ENCODE measurements at places on chromosomes 4 and X.
A peak's percentile ranks its signal among the peaks of the same experiment; 100 is the strongest.

DNA sequence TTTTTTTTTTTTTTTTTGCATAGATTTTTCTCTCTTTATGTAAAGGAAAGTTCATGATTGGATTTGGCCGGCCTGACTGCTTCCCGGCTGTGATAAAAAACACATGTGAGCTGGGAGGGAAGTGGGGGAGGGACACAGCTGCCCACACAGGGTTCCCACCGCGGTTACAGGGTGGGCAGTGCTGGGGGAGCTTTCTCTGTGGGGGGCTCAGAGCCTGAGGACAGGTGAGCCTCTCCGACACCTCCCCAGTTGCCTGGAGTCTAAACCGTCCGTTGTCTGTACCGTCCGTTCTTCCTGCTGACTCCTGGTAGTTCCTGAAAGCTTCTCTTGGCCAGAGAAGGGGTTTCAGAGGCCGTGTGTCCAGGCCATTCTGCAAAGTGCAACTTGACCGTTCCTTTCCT lies 21.8 kb downstream of the SHOX start:
- DNase-seq, result no peak

DNA sequence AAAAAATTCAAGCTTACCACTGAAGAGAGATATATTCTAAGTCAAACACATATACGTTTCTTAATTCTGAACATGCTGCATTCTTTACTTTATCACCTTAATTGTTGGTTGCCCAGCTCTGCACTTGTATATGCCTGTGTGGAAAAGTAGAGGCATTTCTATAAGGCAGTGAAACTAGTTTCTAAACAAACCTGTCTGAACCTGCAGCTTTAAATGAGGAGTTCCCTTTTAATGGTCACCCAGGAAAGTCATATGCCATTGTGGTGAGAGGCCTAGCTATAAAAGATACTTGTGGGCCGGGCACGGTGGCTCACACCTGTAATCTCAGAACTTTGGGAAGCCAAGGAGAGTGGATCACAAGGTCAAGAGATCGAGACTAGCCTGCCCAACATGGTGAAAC lies 147.4 kb upstream of the RXFP1 start:
- no peak for DNase-seq

DNA sequence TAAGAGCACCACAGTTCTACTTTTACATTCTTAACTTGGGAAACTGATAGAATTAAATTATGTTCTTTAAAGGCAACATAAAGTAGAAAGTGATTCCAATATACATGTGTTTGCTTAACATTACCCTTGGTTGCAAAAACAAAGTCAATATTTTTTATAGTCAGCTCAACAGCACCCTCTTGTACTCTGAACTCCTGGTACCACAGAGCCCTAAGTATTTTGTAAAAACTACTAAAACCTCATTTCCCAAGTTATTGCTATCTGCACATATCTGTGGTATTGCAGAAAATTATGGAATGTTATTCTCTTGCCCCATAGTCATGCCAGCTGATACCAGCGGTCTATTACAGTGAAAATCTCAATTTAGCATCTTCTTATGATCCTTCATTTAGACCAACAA lies 2.9 kb downstream of the KIF4A start:
- DNase-seq, result no peak

DNA sequence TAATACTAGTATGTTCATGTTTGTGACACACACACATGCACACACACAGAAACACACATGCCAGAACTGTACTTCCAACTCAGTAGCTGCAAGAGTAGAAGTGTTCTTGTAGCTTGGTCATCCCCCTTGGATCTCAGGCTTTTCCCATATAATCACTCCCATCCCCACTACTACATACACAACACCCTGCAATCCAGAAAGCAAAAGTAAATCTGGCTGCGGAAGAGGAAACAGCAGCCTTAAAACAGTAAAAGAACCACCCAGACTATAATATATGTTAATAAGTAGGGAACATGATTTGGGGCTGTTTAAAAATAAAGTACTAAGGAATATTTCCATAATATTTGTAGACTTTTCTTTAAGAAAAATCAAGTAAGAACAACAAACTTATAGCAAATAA lies 103.2 kb downstream of the AMMECR1 start:
- no peak for DNase-seq

DNA sequence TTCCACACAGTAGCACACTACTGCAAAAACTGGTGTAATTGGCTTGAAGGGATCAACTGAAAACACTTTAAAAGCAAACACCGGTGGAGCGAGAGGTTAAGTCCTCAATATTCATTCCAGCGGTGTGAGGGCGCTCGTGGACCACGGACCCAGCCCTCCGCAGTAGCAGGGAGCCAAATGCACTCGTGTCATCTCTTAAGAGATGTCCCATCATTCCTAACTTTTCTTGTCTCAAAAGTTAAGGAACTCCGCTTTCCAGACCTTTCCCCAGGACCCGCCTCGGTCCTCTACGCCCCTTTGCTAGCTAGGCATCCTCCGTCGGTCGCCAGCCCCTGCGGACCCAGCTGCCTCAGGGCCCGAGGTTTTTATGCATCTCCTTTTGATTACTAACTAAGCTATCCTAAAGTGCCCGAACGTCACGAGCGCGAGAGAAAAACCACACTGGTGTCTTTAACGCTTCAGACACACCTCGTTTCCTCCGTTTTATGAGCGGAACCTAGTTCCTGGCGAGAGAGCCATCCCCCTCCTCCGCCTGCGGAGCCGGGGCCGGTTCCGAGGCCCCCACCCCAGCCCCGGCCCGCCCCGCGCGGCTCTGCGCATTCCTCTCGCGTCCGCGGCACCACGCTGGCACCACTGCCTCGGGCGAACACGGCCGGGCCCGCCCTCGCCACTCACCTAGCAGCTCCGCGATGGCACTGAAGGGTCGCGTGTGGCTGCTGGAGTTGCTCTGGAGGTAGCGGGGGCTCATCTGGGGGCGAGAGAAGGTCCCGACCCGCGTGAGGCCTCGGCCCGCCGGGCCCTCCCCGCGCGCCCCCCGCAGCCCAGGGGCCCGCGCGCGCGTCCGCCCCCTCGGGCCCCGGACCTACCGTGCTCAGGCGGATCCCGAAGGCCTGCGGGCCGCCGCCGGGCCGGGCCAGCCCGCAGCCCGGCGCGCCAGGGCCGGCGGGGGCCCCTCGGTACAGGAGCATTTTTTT lies 723 bp downstream of the MORC4 start:
- DNase-seq, result peak; percentile 51

- DNase-seq, result no peak
Measured at GRCh38 chr4:47882228-47882627, 32.2 kb downstream of the NFXL1 start.

- no peak for DNase-seq
Measured at GRCh38 chr4:18869166-18869565, 847.6 kb upstream of the LCORL start.

DNA sequence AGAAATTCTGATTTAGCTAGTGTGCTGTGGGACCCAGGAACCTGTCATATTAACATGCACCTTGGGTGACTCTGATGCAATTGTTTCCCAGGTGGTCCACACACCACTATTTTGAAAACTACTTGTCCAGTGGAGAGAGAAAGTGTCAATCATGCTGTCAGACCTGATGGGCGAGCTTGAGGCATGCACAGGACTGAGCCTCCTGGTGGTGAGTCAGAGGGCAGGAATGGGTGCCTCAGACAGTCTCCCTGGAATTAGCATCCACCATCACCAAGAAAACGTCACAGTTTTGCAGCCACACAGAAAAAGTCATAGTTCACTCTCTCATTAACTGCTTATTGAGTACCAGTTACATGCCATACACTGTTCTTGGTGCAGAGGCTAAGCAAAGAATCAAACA lies 181.8 kb upstream of the MAOA start:
- DNase-seq, result no peak

DNA sequence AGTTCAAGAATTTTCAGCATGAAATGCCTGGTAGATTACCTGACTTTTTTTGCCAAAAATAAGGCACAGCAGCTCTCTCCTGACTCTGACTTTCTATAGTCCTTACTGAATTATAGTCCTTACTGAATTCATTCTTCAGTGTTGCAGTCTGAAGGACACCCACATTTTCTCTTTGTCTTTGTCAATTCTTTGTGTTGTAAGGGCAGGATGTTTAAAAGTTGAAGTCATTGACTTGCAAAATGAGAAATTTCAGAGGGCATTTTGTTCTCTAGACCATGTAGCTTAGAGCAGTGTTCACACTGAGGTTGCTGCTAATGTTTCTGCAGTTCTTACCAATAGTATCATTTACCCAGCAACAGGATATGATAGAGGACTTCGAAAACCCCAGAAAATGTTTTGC lies 168.0 kb downstream of the SOWAHB start:
- no peak for DNase-seq

DNA sequence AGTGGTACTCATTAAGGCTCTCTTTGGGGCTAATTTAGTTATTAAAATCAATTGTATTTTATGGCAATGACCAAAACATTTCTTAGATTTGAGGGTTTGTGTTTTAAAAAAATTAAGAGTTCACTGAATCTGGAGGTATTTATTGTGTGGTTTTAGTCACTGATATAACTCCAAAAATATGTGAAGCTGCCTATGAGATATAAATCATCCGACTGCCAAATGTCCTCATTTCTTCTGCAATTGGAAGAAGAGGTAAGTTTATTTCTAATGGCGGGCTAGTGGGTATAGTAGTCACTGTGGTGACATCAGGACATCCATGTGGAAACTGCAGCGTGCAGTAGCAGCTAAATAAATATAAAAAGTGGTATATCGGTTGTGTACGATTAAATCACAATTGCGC lies 205.5 kb downstream of the MID1 start:
- peak; percentile 68 for DNase-seq

- DNase-seq, result no peak
Measured at GRCh38 chr4:182155806-182156205, 87.4 kb upstream of the TENM3 start.

DNA sequence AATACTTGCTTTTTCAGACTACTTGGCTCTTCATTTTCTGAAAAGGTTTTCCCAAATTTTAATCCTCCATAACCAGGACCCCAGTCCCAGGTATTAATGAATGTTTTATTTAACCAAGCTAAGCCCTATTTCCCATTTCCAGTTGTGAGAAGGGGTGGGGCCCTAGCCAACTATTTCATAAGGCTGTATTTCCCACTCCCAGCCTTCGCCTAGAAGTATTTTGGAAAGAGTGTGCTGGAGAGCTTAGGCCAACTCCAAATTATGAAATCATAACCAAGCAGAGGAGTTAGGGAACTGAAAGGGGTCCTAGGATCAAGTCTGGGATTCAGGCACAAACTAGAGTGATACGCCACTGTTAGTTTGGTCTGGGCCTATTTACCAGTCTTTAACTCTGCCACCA lies 148.4 kb upstream of the GPC4 start:
- no peak for DNase-seq

DNA sequence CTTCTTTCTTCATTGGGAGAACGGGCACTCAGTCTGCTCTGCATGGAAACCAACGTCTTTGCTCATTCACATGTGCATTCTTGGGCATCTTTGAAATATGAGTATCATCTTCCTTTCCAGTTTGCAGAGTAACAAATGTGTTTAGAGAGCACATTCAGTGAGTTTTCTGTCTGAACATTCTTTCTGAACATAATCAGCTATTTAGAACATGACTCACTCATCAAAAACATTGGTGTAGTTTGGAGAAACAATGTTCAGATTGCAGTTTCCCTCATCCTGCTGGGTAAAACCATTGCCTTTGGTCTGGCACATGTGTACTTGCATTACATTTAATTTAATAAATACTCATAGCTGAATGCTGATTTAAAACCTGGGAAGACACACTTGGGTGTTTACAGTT lies 81.5 kb upstream of the F9 start:
- peak; percentile 20 for DNase-seq

DNA sequence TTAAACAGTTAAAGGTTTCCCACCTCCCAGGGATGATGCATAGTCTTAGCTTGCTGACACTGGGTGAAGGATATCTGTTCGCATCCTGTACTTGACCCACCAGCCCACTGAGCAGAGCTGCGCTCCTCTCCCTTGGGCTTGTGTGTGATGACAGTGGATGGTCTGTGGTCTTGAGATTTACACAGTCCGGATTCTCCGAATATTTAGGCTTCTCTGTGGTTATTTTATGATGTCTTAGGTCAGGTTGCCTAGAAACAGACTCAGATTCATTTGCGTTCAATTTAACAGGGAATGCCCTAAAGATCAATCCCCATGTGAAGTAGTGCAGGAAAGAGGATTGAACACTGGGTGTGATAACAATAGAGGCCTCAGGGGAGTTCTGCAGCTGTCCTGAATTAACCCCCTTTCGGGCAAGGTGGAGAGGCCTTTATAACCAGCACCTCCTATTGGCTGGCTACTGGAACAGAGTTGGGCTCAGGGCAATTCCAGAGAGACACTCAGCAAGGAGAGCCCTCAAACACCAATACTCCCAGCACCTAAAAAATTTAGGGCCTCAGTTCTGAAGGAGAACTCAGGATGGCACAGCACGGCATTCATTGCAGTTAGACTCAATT lies 653.2 kb upstream of the GALNT7 start:
- peak; percentile 60 for DNase-seq

DNA sequence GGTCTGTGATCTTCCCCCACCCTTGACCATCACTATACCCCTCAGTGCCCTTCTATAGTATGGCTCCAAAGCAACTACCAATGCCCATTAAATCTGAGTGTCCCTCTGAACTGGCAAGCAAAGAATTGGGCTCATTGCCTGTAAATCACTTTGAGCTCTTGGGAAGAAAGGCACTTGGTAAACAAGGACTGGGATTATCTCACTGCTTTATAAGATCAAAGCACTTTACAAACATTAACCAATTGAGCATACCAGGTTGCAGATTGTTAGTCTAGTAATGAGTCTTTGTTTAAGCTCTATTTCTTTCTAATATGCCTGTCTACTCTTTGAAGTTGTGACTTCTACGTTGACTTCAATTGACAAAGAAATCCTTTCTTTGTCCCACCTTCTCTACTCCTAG lies 34.1 kb downstream of the AREG start:
- no peak for DNase-seq

DNA sequence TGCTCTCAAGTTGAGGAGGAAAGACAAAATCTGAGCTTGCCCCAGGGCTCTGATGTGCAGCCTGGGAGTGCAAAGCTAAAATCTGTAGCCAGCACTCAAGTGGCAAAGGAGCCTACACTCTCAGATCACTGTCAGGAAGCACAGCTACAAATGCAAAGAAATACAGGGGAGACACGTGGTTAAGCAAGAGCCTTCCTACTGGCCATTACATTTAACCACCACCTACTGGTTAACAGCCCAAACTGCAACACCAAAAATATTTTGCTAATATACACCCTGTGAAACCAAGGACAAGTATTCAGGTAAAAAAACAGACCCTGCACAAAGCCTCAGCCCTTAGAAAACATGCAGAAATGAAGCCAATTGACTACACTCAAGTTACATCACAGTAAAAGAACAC lies 170.4 kb upstream of the FGF16 start:
- DNase-seq, result no peak

DNA sequence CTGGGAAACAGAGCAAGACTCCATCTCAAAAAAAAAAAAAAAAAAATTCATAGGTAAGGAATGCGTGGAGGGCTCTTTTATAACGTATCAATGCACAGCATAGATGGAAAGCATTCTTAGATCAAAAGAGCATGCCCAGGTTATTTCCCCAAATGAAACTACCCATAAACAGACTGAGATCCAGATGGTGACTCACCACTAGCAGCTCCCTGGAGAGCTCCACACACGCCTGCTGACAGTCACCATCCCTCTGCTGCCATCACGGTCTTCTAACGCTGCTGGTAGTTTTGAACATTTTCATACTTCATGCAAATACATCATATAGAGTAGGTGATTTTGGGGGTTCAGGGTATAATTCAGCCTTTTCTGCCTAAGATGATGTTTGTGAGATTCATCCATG lies 136.9 kb downstream of the ASMT start:
- DNase-seq, result peak; percentile 16
